Activated naive CD4-positive, alpha-beta T cell treated with anti-CD3 and anti-CD28 coated beads, Interleukin-2, amount 50 U/mL, for 72 hours (primary cell): ENCODE measurements at places on chromosomes 11 and 22. TPM values are rescaled to one million over a fixed set of nuclear protein-coding genes. Genes with fewer than 3 reads are reported as not detected.

RASL10A gene
- total RNA-seq = 0.78 TPM

FOSL1 gene
- total RNA-seq = 7.4 TPM

PDE3B gene
- total RNA-seq = 10.7 TPM

C22orf42 gene
- not detected for total RNA-seq

OR2AG1 gene
- total RNA-seq = not detected

CBLIF gene
- not detected for total RNA-seq

NUP160 gene
- 95.7 TPM for total RNA-seq

DYNC2H1 gene
- total RNA-seq = 2.6 TPM

NRGN gene
- 12.2 TPM for total RNA-seq

HYLS1 gene
- total RNA-seq = 6.4 TPM

GSTT4 gene
- total RNA-seq = not detected

CXCR5 gene
- total RNA-seq = 9.3 TPM

CSF2RB gene
- 0.87 TPM for total RNA-seq

LRRC32 gene
- total RNA-seq = 0.43 TPM

ZPR1 gene
- total RNA-seq = 65.0 TPM

SERHL2 gene
- total RNA-seq = 1.9 TPM

BARX2 gene
- 6.1 TPM for total RNA-seq

ABTB2 gene
- total RNA-seq = 0.27 TPM

MS4A6A gene
- not detected for total RNA-seq

LARGE1 gene
- 1.1 TPM for total RNA-seq

SPON1 gene
- total RNA-seq = not detected

P2RX6 gene
- total RNA-seq = not detected

GAL3ST1 gene
- total RNA-seq = 0.70 TPM

DBX1 gene
- total RNA-seq = not detected

MS4A3 gene
- not detected for total RNA-seq

SLC1A2 gene
- 0.14 TPM for total RNA-seq

COX8A gene
- total RNA-seq = 568 TPM
